ENCODE measurements at places on chromosomes 11 and 22.

DNA sequence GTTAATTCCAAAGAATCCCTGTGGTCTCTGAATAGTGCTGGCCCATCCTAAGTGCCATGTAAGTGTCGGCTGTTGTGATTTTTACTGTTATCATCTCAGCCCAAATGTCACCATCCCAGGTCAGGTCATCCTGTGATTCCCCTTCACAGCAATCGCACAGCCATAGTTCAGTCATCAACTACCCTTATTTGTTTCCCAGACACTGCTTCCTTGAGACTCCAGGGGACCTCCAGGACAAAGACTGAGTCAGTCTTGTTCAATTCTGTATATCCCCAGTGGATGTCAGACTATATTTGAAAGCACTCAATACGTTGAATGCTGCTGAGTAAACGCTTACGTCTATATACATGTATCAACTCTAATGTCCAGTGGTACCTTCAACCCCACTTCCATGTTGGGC, 113.7 kb upstream of the TIMP3 start:
- DNase-seq = no peak

DNA sequence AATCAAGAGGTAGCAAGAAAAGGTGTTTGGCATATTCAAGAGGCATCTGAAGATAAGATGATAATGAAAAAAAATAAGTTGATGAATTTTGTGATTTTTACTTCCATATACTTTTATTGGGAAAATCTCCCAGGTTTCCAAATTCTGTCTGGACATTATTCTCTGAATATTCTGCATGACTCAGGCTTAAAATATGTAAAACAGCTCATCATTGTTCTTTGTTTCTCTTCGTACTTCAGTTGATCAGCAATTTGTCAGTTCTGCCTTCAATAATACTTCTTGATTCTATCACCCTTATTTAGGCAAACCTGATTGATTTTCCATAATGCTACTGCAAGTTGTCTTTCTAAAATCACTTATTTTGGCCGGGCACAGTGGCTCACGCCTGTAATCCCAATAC, 30.2 kb downstream of the GTF2H1 start:
- DNase-seq = no peak

- no peak for DNase-seq
These were observed 1.9 kb downstream of the ACR start for GRCh38 chr22:50739894-50740293.

- no peak for DNase-seq
These were observed 21.1 kb downstream of the UBASH3B start for GRCh38 chr11:122676638-122677037.

- DNase-seq = no peak
These were observed 11.2 kb upstream of the CHST1 start for GRCh38 chr11:45676522-45677095.

GRCh38 chr11:122360875-122361274, 244.9 kb upstream of the BLID start:
- DNase-seq = no peak

DNA sequence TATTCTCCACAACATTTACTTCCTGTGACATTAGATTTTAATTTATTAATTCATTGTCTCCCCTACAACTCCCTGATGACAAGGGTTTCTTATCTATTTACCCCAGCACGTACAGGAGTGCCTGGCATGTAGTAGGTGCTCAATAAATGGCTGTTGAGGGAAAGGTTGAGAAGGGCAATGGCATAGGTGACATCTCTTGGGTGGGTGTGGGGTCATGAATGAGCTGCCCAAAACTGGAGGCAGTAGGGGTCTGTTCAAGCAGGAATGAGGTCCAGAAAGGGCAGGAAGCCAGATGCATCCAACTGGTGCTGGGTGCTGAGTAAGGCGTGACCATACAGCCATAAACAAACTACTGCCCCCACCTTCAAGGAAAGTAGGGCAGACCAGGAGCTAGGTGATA, 2.8 kb downstream of the VWCE start:
- no peak for DNase-seq

DNA sequence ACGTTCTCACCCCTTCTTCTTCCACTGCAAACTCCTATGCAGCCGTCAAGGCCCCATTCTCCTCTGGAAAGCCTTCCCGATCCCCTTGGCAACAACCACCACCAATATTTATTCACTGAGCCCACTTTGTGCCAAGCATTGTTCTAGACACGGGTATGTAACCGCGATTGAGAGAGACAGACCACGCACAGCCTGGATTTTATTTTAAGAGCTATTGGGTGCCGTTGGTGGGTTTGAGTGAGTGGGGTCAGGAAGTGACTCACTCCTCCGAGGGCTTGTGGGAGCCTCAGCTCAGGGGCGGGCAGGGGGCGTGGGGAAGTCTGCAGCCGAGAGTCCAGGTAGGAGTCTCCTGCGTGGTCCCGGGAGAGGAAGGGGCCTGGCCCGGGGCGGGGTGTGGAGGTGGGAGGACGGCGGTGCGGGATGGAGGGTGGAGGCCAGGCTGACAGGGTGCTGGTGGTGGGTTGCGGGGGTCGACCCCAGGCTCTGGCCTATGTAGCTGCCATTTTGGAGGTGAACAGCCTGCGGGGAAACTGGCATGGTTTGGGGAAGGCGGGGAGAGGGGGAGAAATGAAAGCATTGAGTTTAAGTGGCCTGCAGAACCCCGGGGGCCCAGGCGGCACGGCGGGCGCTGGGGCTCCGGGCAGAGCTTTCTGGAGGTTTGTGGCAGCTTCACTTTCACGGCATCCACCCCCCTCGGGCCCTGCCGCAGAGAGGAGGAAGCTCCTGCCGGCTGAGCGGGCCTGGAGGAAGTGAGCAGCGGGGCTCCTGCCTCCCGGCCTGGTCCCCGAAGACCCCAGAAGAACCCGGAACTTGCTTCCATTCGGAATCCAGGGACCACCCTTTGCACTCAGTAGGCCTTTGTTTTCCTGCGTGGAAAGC, 547 bp downstream of the PARVG start:
- no peak for DNase-seq

- no peak for DNase-seq
These were observed 65.2 kb upstream of the CTSC start for GRCh38 chr11:88402784-88403183.

DNA sequence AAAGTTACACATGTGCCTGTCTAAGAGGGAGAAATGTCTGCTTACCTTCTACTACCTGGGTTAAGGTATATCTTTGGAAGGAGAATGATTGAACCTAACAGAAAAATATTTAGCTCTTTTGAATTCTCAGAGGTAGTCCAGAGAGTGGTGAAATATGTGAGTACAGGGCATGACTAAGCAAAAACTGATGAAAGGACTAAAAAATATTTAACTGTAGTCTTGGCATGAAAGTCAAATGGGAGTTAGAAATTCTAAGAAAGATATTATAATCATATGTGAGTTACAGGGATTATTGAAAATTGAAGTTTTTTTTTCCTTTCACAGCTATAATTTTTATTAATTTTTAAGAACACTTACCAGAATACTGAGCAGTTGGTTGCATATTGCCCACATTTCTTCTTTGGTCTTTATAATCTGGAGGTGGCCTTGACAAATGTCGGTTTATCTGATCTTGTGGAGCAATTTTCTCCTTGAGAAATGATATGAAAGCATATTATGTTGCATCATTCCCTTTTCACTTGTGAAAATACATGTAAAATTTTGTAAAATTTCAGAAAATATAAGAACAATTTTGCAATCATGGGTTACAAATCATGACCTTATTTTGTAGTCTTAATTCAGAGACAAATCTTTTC, 61.4 kb upstream of the MTMR2 start:
- no peak for DNase-seq

DNA sequence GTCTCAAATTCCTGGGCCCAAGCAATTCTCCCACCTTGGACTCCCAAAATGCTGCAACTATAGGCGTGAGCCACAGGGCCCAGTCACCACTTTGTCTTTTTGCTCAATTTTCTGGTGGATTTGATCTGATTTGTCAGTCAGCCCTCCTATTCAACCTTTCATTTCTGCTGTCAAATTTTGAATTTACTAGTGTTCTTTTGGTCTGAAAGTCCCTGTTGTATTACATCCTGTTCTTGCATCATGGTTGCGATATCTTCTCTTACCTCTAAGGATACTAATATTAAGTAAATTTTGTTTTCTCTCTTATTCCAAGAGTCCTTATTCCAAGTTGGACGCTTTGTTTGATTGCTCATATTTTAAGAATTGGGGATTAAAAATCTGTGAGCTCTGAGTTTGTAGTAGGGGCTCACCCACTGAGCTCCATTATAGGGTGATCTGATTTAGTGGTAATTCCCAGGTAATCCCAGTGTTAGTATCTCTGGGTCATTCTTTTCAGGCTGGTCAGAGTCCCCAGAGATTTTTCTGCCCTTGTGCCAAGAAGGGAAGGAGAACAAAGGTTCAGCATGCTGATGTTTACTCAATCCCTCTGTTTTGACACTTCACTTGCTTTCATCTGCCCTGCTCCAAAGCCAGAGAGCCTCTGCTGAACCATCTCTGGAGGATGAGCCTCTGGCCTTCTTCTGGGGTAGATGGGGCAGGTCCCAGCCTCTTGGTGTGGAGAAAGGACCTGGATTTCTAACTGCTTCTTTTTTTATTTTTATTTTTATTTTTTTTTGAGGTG, 10.0 kb downstream of the UPB1 start:
- no peak for DNase-seq

DNA sequence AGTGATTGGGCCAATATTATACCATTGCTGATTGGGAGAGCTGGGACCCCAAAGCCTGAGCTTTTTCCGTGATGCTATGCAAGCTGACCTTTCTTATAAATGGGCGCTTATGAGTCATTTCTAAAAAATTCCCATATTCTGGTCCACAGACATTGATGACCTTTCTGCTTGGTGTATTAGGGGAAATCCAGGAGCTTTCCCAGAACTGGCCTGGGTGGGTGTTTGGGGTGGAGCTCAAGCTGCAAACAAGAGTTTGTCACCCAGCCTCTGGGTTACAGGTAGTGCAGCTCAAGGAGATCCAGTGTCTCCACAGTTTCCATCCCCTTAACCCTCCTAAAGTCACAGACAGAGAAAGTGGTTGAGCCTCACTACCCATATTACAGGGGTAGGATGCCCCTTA, 67.7 kb downstream of the CCDC81 start:
- no peak for DNase-seq

GRCh38 chr11:45109400-45109799, 37.0 kb upstream of the PRDM11 start:
- no peak for DNase-seq

DNA sequence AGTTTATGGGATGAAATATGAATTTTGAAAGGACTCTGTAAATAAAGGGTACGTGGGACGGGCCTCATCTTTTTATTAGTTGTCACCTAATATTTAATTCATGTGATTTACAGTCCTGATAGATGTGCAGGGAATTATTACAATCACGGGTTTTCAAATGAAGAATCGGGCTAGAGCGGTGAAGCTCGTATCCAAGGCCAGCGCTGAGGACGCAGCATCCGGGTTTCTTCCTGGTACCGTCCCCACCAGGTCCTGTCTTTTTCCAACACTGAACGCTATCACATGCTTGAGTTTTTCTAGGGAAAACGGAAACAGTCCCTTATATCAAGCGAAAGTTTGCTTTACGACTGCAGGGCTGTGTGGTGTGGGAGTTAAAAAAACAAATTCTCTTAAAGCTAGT, 787 bp downstream of the SMDT1 start:
- DNase-seq = peak; percentile 53

DNA sequence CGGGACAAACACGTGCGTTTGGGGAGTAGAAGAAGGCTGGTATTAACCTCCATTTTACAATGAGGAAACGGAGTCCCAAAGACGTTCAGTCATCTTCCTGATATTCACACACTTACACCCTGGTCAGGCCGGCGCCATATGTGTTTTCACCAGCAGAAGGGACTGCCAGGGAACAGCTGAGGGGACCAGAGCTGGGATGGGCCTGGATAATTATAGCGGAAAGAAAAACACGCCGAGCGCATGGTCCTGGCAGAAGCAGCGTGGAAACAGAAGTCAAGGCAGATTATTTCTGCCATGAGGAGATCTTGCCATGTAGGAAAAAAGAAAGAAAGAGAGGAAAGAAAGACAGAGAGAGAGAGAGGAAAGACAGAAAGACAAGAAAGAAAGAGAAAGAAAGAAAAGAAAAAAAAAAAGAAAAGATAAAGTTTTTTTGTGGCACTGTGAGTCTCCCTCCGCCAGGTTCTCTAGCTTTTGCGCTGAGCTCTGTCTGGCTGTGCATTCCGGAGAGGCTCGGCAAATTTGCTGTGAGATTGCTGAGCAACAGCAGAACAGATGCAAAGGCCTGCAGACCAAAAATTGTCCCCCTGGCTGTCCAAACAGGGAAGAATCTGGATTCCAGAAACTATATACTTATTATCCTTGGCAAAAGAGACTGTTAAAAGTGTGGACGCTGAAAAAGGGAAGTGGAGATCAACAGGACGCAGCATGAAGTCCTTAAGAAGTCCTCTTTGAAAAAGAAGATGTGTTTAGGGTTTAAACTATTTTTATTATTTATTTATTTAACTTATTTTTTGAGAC, 1.3 kb upstream of the UCP2 start:
- no peak for DNase-seq

GRCh38 chr11:35214792-35215193, 75.8 kb downstream of the CD44 start:
- peak; percentile 81 for DNase-seq

GRCh38 chr22:39240831-39241793, 3.7 kb downstream of the PDGFB start:
- no peak for DNase-seq

DNA sequence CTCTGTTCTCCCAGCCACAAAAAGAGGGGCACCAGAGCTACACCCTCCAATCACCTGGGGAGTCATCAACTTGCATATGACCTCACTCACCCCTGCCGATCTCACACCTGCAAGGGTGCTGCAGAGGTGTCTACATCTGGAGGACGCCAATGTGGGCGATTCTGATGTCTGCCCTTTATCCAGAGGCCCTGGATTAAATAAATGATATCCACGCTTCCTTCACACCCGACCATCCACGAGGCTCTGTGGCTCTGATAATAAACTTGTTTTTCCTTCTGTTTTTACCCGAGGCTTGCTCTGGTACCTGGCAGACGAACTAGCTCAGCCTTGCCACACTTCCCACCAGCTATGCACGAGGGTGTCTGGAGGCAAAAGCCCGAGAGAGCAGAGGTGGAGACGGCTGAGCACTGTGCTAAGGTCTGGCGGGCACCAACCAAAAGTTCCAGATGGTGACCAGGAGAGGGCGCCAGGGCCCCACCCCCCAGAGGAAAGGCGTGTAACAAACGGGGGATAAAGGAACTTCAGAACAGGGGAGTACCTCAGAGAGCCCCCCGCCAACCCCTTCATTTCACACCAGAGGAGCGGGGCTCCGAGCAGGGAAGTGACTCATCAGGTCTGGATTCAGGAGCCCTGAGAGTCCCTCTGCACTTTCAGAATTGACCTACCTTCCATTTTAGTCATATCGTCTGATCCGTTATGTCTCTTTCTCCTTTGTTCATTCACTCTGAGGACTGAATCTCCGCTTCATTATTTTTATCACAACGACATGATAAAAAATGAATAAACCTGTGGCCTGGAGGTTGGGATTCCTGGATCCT, 13.5 kb downstream of the SCN3B start:
- DNase-seq = peak; percentile 83

GRCh38 chr11:126426106-126426505, 70.6 kb downstream of the ST3GAL4 start:
- DNase-seq = no peak

DNA sequence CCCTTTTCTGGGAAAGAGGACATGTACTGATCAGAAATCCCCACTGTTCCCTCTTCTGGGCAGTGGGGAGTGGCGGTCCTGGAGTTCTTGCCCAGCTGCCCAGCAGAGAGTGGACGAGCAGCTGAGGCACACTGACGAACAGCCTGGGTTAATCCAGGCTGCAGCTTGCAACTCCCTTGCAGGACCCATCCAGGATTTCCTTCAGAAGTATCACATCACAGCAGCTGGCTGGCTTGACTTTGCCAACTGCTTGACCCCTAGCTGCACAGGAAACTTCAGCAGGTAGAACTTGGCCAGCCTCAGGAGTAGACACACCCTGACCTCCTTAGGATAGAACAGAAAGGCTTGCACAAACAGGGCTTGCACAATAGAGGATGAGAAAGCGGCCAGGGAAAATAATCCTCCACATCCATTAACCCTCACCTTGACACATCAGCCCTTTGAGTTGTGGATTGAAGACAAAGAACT, 27.9 kb upstream of the FZD4 start:
- no peak for DNase-seq
